ENCODE measurements at places on chromosomes 6 and 20.

- peak; percentile 81 for DNase-seq
These were observed at the start of the genes CAGE1 and RIOK1 for GRCh38 chr6:7389451-7390225. CAGE1 (minus strand) TSS chr6:7389742; CDS start chr6:7387173, 2,569 bp downstream. RIOK1 (plus strand) TSS chr6:7389808; CDS start chr6:7390003, 195 bp downstream.

GRCh38 chr6:38261626-38262025 lies 378.1 kb downstream of the BTBD9 start:
- DNase-seq: no peak

DNA sequence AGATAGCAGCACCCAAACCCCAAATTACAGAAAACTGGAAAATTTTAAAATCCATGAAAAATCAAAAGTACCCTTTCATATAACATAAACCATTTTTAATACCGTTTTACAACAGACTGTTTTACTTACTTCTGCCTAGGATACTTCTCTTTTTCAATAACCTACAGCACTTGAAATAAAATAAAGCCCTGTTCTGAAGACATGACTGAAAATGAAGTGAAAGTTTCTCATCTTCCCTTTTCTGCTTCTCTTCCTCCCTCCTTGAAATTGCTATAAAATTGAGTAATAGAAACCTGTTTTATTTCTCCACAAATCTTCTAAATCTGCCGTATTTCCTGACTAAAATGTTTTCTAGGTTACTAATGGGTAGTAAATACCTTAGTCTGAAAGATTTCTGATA lies 20.3 kb downstream of the MMS22L start:
- DNase-seq: no peak

DNA sequence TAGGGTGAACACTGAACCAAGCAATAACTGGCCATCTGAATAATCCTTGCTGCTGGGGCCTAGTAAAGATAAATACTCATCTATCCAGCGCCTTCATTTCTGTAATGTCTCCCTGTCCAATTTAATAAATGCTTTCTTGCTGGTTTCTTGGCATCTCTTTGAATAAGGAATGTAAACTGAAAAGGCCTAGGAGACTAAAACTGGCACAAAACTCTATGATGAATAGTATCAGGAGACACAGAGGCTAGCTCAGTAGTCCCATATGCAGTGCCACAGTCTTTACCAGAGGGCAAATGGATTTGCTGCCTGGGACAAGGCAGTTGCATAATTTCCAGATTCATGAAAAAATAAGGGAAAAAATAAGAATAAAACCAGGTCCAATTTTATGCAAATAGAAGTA lies 324.4 kb downstream of the CENPW start:
- DNase-seq: no peak

- DNase-seq: no peak
These were observed 1.4 kb downstream of the TOP1 start for GRCh38 chr20:41030061-41030460.

GRCh38 chr20:298776-299391 lies 1.5 kb downstream of the ZCCHC3 start:
- no peak for DNase-seq

DNA sequence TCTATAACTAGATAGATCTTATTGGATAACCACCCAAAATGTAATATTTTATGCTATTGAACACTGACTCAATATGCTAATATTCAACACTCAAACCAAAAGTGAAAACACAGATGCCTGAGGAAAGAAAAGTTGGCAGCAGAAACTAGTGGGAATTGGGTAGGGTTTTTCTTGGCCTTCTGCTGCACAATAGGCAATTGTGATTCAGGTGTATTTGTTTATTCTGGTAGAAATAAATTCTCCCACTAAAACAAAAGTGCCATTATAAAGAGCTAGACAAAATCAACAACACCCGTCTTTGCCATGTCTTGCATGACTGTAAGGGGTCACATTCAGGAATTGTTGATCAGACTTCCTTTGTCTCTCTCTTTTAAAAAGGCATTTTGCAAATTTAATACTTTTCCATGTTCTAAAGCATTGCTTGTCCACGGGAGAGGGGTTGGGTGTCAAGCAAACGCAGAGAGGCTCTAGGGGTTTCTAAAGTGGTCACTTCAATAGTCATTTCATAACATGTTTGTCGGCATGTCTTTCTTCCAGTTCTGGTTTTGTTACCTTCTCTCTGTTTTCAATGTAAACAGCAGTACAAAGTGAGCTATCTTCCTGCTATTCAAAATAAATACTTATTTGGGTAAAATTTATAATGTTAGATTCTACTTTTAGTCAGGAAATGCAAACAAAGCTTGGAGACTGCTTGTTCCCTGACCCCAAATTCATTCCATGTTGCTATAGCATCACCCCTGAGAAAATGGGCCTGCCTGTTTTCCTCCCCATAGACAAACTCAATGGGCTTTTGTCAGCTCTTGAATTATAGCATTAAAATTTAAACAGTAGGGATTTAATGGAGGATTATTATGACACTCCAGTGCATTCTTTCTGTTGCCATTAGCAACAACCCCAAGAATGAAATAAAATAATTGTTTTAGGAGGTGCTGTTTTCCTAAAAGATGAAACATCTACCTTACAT lies 217.0 kb upstream of the CCN2 start:
- no peak for DNase-seq

DNA sequence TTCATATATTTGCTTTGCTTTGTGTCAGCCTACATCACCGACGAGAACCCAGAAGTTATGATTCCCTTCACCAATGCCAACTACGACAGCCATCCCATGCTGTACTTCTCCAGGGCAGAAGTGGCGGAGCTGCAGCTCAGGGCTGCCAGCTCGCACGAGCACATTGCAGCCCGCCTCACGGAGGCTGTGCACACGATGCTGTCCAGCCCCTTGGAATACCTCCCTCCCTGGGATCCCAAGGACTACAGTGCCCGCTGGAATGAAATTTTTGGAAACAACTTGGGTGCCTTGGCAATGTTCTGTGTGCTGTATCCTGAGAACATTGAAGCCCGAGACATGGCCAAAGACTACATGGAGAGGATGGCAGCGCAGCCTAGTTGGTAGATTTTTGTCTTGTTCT lies 28.5 kb downstream of the DSE start:
- no peak for DNase-seq

- no peak for DNase-seq
These were observed 571.9 kb upstream of the CHD6 start for GRCh38 chr20:42190084-42190483.

DNA sequence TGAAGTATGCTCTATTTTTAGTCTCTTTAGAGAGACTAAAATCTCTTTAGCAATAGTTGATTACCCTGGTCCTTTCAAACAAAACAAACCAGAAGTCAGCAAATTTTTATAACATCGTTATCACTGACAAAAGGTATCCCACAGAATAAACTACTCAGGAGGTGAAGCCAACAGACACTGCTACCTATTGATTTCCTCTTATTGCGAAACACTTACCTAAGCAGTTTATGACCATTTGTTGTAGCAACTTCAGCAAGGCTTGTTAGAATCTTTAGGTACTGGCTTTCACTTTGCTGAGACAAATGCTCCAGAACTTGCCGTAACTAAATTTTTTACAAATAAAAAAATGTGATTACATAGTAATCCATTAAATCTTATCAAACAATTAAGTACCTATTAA lies 64.4 kb downstream of the HACE1 start:
- DNase-seq: no peak

DNA sequence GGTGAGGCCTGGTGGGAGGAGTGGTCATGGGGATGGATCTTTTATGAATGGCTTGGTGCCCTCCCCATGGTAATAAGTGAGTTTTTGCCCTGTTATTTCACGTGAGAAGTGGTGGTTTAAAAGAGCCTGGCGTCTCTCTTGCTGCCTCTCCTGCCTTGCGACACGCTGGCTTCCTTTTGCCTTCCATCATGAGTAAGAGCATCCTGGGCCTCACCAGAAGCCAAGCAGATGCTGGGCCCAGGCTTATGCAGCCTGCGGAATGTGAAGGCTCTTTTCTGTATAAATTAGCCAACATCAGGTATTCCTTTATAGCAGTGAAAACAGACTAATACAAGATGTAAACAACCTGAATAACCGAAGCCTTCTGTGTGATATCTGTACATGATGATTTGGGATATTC lies 27.6 kb downstream of the VTA1 start:
- no peak for DNase-seq

- DNase-seq: no peak
These were observed 66.1 kb upstream of the GLP1R start for GRCh38 chr6:38982470-38982869.

DNA sequence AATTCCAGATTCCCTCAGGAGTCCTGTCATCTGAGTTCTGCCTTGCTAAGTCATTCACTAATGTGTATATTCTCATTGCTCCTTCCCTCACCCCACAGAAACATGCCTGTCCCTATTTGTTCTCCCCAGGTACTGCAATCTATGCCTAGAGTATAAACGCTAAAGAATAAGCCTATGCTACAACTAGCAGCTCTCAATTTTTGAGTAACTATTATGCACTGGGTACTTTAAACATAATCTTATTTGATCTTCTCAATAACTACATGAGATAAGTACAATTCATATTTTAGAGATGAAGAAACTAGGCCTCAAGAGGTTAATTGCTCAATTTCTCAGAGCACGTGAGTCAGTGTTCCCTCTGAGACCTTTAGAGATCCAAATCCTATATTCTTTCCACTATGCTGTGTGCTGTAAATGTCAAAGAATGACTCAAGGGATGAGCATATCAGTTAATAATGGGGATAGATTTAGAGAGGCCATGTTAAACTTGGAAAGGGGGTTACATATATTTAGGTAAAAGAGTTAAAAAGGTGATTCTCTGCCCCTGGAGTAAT lies 423.8 kb upstream of the ADGRB3 start:
- no peak for DNase-seq

DNA sequence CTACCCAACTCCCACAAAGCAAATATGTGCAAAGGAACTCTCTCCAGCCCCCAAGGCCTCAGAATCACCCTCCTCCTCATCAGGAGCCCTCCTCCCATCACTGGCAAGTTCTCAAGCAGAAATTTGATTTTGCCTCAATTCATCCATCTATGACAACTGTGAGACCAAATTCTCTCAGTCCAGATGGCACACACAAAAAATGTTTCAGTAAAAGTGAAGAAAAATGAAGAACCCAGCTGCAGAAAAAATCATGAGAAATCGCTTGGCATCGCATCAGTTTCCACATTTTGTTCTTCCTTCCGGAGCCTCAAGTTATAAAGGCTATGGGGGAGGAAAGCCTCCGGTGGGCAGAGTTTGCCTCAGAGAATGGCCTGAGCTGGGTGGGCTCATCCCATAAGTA lies 6.4 kb upstream of the CD24 start:
- DNase-seq: no peak

GRCh38 chr6:142235791-142236190 lies 66.0 kb upstream of the ADGRG6 start:
- no peak for DNase-seq

DNA sequence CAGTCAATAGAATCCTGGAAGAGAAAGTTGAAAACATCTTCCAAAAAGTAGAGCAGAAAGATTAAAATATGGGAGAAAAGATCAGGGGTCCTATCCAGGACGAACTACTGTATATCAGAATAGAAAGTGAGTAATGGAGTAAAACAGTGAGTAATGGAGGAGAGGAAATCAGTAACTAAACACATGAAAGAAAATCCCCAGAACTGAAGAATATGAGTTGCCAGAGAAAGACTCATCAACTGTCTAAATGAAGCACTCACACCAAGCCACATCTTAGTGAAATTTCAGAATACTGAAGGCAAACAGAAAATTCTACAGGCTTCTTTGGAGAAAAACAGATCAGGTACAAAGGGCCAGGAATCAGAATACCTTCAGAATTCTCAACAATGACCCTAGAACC lies 14.9 kb downstream of the IL17A start:
- DNase-seq: no peak

DNA sequence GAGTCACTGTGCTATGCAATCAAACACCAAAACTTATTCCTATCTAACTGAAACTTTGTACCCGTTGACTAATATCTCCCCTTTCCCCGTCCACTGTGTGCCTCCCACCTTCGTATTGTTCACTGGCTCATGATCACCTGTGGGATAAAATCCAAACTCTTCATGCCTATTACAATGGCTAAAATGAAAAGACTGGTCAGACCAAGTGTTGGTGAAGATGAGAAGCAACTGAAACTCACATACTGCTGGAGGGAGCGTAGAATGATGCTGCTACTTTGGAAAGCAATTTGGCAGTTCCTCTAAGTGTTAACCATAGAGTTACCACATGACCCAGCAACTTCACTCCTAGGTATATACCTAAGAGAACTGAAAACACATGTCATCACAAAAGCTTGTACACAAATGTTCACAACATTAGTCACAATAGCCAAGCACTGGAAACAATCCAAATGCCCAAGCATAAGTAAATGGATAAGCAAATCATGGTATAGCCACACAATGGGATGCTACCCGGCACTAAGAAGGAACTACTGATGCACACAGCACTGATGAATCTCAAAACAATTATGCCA lies 13.1 kb downstream of the RPS10 start:
- no peak for DNase-seq

DNA sequence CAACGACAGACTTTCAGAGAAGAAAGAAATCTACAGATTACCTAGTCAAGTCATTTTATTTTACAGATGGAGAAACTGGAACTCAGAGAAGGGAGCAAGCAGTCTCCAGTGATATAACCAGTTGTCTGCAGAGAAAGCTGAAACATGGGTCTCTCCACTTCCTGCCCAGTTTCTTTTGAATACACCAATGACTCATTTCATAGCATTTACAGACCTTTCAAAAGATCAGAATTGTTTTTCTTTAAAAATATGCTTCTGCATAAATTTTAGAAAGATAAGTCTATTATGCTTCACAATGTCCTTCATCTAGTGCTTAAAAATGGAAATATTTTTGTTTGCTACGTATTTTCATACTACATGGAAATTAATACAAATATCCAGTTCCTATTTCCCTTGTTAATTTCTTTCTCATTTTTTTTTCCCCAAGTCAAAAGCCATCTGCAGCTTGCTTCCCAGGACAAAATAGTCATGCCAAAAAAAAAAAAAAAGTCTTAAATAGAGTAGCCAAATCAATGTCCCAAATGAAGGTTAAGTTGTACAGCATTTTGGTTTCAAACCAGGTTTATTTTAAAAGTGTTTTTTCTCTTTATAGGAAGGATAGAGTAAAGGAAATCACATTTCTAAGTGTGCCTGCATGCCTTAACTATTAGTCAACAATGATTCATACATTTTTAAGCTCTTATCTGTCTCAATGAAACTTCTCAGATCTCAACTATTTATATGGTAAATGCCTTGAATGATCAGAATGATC lies 36.9 kb downstream of the ARHGAP18 start:
- no peak for DNase-seq

DNA sequence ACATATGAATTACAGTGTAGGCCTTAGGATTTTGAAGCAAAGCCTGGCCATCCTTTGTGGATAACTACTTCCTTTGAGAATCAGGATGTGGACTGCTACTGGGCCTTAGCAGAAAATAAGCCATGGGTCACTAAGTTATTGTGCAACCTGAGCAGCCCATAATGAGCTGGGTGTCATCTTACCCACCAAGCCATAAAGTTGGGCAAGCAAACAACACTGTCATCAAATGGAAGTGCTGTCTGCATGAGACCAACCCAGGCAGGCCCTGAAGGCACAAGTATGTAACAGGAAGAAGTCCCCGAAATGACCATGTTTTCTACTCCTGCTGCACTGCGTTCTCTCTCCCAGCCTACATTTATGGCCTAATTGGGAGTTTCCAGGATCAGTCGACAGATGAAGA lies 205.6 kb upstream of the GGTLC1 start:
- DNase-seq: no peak
